ENCODE measurements at places on chromosomes 1 and 21. TPM values are rescaled to one million over a fixed set of nuclear protein-coding genes. Genes with fewer than 3 reads are reported as not detected.

DNA sequence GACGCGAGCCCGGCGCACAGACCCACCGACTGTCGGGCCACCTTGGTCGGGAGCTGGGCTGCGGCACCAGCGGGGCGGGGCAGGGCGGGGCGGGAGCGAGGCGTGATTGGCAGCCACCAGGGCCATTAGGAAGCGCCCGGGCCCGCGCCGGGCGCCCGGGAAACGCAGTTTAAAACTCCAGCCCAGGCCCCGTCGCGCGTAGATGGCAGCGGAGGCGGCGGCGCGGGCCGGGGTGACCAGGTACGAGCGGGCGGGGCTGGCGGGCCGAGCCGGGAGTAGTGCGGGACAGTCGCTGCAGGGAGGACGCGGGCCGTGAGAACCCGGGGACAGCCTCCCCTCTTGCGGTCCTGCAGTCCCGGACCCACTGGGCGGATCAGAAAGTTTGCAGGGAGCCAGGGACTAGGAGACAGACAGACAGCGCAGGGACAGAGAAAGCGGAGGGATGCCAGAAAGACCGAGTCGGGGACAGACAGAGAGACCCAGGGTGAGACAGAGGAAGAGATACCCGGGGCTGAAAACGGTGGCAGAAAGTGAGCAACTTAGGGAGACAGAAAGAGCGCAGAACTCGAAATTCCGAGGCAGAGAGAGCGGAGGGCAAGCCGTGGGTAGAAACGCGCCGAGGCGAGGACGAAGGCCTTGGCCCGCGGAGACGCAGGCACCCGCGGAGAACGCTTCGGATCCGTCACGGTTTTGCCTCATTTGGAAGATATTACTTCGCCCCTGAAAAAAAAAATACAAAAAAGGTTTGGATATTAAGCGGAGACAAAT lies at the start of gene DMBX1:
Gene DMBX1, plus strand, starts transcription at position 199 of the 768 bp plus-strand sequence. CDS start 17,175 bp downstream, outside the sequence.
- no peak within 1 kb of the TSS for H3K27ac ChIP-seq
- peaks cover 87% of the 10 kb centered on the region for H3K27me3 ChIP-seq
- DNase-seq: peak; percentile 86
- peaks cover 2% of the 10 kb centered on the region for H3K4me1 ChIP-seq

NTNG1 gene
- 1.0 TPM for total RNA-seq

DNA sequence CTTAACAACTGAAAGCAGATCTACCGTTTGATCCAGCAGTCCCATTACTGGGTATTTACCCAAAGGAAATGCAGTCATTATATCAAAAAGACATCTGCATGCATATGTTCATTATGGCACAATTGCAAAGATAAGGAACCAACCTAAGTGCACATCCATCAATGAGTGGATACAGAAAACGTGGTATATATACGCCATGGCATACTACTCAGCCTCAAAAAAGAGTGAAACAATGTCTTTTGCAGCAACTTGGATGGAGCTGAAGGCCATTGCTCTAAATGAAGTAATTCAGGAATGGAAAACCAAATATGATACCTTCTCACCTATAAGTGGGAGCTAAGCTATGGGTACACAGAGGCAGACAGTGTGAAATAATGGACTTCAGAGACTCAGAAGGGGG lies 169.3 kb downstream of the ZBTB18 start:
- no peak for DNase-seq
- no peak overlapping the region for H3K4me3 ChIP-seq
- H3K36me3 ChIP-seq: 0 out of 2 replicates have a peak, but pooled peaks cover under 1% of the 10 kb centered on the region
- no peak overlapping the region for H3K27ac ChIP-seq
- no peaks in the 10 kb centered on the region for H3K27me3 ChIP-seq

ERVH48-1 gene
- 238 TPM for total RNA-seq

- H3K27me3 ChIP-seq: no peaks in the 10 kb centered on the region
- no peak overlapping the region for H3K4me3 ChIP-seq
- no peaks in the 10 kb centered on the region for H3K4me1 ChIP-seq
- DNase-seq: no peak
- H3K36me3 ChIP-seq: no peaks in the 10 kb centered on the region
- no peak overlapping the region for H3K27ac ChIP-seq
Measured at GRCh38 chr1:97348599-97349265, 572.1 kb downstream of the DPYD start.

TRIM67 gene
- not detected for total RNA-seq

EPB41 gene
- total RNA-seq: 72.5 TPM

GRCh38 chr1:15046487-15047165 lies 106.9 kb upstream of the TMEM51 start:
- H3K36me3 ChIP-seq: no peaks in the 10 kb centered on the region
- DNase-seq: peak; percentile 81
- no peak overlapping the region for H3K27ac ChIP-seq
- H3K4me1 ChIP-seq: no peaks in the 10 kb centered on the region
- no peaks in the 10 kb centered on the region for H3K27me3 ChIP-seq
- no peak overlapping the region for H3K4me3 ChIP-seq

GRCh38 chr21:16312321-16312720 lies 582.5 kb downstream of the USP25 start:
- H3K4me3 ChIP-seq: no peak overlapping the region
- no peak overlapping the region for H3K27ac ChIP-seq
- DNase-seq: no peak
- no peaks in the 10 kb centered on the region for H3K27me3 ChIP-seq
- H3K4me1 ChIP-seq: no peaks in the 10 kb centered on the region

- no peak overlapping the region for H3K27ac ChIP-seq
- 0 out of 3 replicates have a peak overlapping the region, but pooled peaks have one; percentile 32 for H3K4me3 ChIP-seq
- no peaks in the 10 kb centered on the region for H3K4me1 ChIP-seq
- H3K27me3 ChIP-seq: no peaks in the 10 kb centered on the region
- peak; percentile 65 for DNase-seq
- peaks cover 29% of the 10 kb centered on the region for H3K36me3 ChIP-seq
Measured at GRCh38 chr21:43741423-43742096, 22.6 kb downstream of the PDXK start.

AIM2 gene
- 1.1 TPM for total RNA-seq

AVPR1B gene
- not detected for total RNA-seq

PLA2G2A gene
- 7.1 TPM for total RNA-seq

FAM163A gene
- total RNA-seq: 0.46 TPM

GRCh38 chr1:161390559-161390858 lies 22.8 kb upstream of the CFAP126 start:
- H3K36me3 ChIP-seq: no peaks in the 10 kb centered on the region
- no peak for DNase-seq
- no peak overlapping the region for H3K27ac ChIP-seq
- H3K27me3 ChIP-seq: no peaks in the 10 kb centered on the region
- H3K4me1 ChIP-seq: no peaks in the 10 kb centered on the region

MATN1 gene
- total RNA-seq: not detected

BSND gene
- total RNA-seq: 0.17 TPM

- DNase-seq: no peak
- peaks cover 60% of the 10 kb centered on the region for H3K36me3 ChIP-seq
- no peaks in the 10 kb centered on the region for H3K4me1 ChIP-seq
- no peak overlapping the region for H3K27ac ChIP-seq
Measured at GRCh38 chr1:215617979-215618378, 50.9 kb downstream of the KCTD3 start.

GRCh38 chr1:152946248-152946647 lies 758 bp upstream of the SPRR5 start:
- H3K4me1 ChIP-seq: no peaks in the 10 kb centered on the region
- no peaks in the 10 kb centered on the region for H3K36me3 ChIP-seq
- H3K27ac ChIP-seq: no peak overlapping the region
- no peak for DNase-seq
- no peaks in the 10 kb centered on the region for H3K27me3 ChIP-seq

- DNase-seq: no peak
- no peaks in the 10 kb centered on the region for H3K4me1 ChIP-seq
- no peak overlapping the region for H3K27ac ChIP-seq
- H3K4me3 ChIP-seq: no peak overlapping the region
- H3K27me3 ChIP-seq: no peaks in the 10 kb centered on the region
Measured at GRCh38 chr1:163632269-163632668, 310.5 kb downstream of the NUF2 start.

DNA sequence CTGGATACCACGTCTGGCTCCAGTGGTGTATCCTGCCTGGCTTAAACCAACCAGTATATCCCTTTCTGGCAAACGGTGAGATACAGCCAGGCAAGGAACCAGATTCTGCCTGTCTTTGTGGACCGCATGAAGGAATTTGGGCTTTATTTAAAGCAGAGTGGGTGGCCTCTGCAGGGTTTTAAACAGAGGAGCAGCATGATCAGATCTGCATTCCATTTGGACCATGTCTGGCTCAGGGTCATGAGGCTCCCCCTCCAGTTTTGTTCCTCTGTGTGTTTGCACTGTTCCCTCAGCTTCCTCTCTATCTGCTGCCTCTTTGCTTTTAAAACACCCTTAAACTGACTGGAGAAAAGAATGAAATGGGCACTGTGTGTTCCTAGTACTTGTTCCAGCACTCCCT lies 195.0 kb downstream of the GIPC2 start:
- H3K36me3 ChIP-seq: no peaks in the 10 kb centered on the region
- DNase-seq: no peak
- H3K27me3 ChIP-seq: peaks cover 28% of the 10 kb centered on the region
- H3K4me1 ChIP-seq: no peaks in the 10 kb centered on the region
- H3K4me3 ChIP-seq: no peak overlapping the region
- H3K27ac ChIP-seq: no peak overlapping the region

DNA sequence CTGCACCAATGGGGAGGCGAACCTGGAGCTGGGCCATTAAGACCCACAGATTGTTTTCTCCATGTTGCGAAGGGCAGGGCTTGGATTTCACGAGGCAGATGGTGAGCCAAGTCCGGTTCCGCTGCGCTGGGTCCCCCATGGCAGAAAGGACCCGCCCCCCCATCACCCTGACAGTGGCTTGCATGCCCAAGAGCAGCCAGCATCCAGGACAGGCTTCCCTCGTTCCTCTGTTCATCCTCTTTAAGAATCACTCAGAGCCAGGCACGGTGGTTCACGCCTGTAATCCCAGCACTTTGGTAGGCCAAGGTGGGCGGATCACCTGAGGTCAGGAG lies 15.8 kb upstream of the NPHP4 start:
- no peaks in the 10 kb centered on the region for H3K27me3 ChIP-seq
- DNase-seq: no peak
- H3K36me3 ChIP-seq: no peaks in the 10 kb centered on the region
- no peak overlapping the region for H3K27ac ChIP-seq
- H3K4me3 ChIP-seq: no peak overlapping the region

GRCh38 chr1:213067352-213067751 lies 16.3 kb downstream of the RPS6KC1 start:
- H3K36me3 ChIP-seq: no peaks in the 10 kb centered on the region
- H3K4me1 ChIP-seq: no peaks in the 10 kb centered on the region
- H3K27me3 ChIP-seq: no peaks in the 10 kb centered on the region
- H3K27ac ChIP-seq: no peak overlapping the region

RBM8A gene
- total RNA-seq: 306 TPM

LCE1C gene
- total RNA-seq: not detected

ATP1A4 gene
- 0.20 TPM for total RNA-seq

ZMYM4 gene
- total RNA-seq: 66.9 TPM

HPDL gene
- 10.6 TPM for total RNA-seq

GRCh38 chr1:42713293-42713692 lies 26.7 kb downstream of the CLDN19 start:
- no peaks in the 10 kb centered on the region for H3K27me3 ChIP-seq
- DNase-seq: no peak
- peaks cover 21% of the 10 kb centered on the region for H3K36me3 ChIP-seq
- no peak overlapping the region for H3K4me3 ChIP-seq
- no peak overlapping the region for H3K27ac ChIP-seq

DNA sequence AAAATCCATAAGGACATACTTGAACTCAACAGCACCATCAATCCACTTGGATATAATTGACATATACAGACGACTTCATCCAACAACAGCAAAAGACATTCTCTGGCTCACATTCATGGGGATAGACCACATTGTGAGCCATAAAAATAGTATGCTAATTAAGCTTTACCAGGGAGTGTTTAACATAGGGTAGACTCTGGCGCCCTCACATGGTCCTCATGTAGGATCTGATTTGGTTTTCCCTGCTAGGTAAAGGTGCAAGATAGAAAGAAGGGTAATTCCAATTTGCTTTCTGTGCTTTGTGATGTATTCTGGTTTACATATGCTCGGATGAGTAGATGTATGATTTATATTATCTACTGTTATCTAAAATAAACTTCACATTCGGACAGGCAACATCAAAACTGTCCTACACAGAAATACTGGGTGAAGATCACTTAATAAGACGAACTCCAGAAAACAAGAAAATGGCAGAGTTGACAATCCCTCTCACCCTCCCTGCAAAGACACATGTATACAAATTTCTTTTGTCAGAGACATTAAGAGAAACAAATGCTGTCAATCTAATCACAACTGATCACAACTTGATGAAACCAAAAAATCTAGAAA lies 27.7 kb downstream of the CR1L start:
- H3K27me3 ChIP-seq: peaks cover 3% of the 10 kb centered on the region
- DNase-seq: peak; percentile 52
- H3K4me3 ChIP-seq: no peak overlapping the region
- peaks cover 14% of the 10 kb centered on the region for H3K36me3 ChIP-seq
- H3K27ac ChIP-seq: no peak overlapping the region

DPH5 gene
- total RNA-seq: 49.4 TPM

DNA sequence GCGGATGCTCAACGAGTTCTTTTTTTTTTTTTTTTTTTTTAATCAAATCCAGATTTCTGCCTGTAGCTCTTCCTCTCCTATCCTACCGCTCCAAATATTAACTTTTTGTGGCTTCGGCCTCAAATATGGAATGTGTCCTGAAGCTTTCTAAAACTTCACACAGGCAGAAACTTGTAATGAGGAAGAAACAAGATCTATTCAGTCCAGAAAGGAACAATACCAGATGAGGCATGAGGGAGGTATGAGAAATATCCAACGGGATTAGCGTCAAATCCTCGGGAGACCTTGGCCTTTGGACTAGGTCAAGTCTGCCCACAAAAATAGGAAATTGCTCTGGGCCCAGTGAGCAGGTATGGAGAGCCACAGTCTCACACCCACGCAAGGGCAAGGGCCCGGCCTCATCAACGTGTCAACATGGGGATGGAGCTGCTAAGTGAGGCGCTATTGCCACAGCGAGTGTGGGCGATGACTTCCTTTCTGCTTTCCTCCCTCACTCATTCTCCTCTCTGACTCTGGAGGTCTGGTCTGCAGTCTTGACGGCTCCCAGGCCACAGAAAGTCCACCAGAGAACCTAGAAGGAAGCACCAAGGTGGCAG lies 66.6 kb downstream of the BCAR3 start:
- H3K27ac ChIP-seq: no peak overlapping the region
- H3K36me3 ChIP-seq: no peaks in the 10 kb centered on the region
- no peak overlapping the region for H3K4me3 ChIP-seq
- DNase-seq: no peak
- H3K4me1 ChIP-seq: peaks cover 30% of the 10 kb centered on the region
